Activated CD8-positive, alpha-beta T cell treated with anti-CD3 and anti-CD28 coated beads for 36 hours (primary cell): ENCODE measurements at places on chromosomes 11 and 22. TPM values are rescaled to one million over a fixed set of nuclear protein-coding genes. Genes with fewer than 3 reads are reported as not detected.

Gene BIRC2
- total RNA-seq, result 32.9 TPM

Gene TUT1
- total RNA-seq, result 34.4 TPM

Gene WT1
- total RNA-seq, result not detected

Gene CATSPER1
- total RNA-seq, result not detected

Gene TRIM48
- not detected for total RNA-seq

Gene DNAJB13
- total RNA-seq, result 0.18 TPM

DNA sequence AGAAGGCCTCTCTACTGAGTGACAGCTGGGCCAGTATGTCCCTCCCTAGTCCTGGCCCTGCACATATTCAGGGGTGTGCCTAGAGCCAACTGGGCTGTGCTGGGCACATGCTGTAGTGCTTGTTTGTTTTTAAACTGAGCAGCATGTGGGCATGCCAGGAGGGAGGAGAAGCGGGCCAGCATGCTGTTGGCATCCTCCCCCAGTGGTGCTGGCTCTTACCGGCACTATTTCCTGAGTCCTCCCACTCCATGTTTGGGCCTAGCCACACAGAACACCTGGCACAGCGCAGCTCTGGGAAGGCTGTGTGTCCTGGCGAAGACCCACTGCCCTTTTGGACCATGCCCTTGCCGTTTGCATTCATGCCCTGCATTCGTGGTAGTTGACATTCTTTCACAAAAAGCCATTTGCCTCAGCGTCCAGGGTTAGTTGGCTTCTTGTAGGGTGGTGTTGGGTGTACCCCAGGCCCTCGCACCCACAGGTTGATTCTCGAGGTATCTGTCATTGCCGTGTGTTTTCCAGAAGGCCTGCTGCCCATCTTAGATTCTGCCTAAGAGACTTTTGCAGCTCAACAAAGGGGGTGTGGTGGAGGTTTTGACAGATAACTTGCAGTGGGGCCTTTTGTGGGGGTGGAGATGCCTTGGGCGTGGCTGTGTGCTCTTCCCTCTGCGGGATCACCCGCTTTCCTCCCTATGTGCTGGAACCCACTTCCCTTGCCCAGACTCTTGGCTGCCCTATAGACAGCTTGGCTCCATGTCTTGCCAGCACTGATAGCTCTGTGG lies 13.6 kb downstream of the DGCR8 start:
- DNase-seq, result no peak

- no peak for DNase-seq
Observed at GRCh38 chr22:30176431-30176830, 70.1 kb downstream of the LIF start.

DNA sequence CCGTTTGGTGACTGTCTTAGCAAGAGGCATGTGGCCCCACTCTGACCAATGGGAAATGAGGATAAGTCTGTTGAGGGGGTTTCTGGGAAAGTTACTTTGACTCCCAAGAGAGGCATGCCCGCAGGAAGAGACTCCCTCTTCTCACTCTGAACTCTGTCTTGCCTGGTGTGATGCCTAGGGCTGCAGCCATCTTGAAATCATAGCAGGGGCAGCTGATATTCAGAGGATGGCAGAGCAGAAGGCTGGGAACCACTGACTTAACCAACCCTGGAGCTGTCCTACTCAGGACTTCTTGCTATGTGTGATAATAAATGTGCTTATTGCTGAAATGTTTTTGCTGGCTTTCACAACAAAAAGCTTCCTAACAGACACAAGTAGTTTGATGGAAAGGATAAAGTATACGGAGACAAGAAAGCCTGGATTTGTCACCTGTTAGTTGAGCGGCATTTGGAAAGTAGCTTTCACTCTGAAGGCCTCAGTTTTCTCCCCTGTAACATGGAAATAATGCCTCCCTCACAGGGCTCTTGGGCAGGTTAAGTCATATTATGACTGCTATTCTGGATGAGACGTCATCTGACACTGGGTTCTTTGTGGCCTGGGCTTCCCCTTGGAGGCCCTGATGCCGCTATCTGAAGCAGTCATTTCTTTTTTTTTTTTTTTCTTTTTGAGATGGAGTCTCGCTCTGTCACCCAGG lies 128.5 kb downstream of the CEP164 start:
- peak; percentile 64 for DNase-seq

DNA sequence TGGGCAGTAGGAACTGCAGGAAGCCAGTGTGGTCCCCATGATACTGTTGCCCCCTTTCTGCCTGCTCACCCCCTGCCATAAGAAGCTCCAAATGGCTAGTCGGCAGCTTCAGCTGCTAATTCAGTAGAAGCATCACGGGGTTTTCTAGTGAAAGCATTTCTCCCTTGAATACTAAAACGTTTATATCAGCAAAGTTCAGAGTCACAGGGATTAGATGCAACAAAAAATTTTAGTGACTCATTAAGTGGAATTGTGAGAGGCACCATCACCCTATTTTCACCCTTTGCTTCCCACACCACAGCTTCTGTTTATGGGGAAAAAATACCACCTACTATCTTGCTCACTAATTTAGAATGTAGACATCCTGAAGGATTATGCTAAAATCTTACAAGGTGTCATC lies 25.2 kb downstream of the RAB39A start:
- DNase-seq, result no peak

GRCh38 chr11:72475381-72475780 lies 41.0 kb upstream of the CLPB start:
- no peak for DNase-seq

- no peak for DNase-seq
Observed at GRCh38 chr11:102110761-102111010, 439 bp downstream of the YAP1 start.

- DNase-seq, result no peak
Observed at GRCh38 chr11:13040969-13041561, 31.9 kb downstream of the RASSF10 start.

GRCh38 chr11:61350336-61350735 lies 11.3 kb downstream of the CYB561A3 start:
- no peak for DNase-seq

DNA sequence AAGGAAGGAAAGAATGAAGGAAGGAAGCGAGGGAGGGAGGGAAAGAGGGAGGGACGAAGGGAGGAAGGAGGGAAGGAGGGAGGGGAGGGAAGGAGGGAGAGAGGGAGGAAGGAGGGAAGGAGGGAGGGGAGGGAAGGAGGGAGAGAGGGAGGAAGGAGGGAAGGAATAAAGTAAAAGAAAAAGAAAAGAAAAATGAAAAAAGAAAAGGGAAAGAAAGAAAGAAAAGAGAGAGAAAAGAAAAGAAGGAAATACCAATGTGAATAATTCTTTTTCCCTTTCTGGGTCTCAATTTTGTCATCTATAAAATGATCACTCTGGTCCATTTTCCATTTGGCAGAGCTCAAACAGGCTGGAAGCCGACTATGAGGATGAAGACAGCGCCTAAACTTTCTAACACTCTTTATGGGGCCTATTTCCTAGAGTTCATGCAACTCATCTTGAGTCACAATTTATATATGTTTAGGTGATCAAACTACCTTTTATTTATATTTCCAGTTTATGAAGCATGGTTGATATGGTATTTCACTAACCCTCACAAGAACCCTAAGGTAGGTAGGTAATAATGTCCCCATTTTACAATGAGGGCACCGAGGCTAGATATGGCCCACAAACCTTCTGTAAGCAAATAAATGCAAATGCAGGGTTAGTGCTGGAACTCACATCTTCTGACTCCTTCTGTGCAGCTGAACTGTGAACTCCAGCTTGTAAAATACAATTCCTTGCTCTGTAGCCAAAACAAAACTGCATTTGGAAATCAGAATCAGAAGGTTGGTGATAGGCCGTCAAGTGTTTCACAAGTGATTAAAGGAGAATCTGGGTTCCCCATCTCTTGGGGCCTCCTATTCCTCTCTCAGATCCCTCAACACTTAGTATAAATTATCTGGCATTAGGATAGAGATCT lies 434.3 kb downstream of the ETS1 start:
- no peak for DNase-seq

- no peak for DNase-seq
Observed at GRCh38 chr11:78251083-78251775, 62.5 kb downstream of the USP35 start.

- DNase-seq, result peak; percentile 98
Observed at GRCh38 chr11:65546217-65546958, 11.8 kb downstream of the LTBP3 start.

DNA sequence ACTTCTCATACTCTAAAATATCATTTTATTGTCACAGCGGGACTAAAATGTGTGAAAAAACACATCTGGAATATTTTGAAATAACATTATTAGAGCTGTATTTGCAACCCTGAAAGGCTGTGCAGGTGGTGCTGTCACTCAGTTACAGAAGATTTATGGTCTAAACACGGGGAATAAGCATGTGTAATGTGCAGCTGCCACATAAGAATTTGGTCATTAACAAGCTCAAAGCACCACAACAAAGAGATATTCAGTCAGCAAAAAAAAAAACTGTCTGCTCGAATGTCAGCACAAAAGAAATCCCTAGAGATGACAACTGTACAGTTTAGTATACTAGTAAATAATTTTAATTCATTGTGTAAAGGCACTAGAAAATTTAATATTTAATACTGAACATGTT lies 31.3 kb downstream of the TMEM123 start:
- no peak for DNase-seq

- DNase-seq, result no peak
Observed at GRCh38 chr11:96317985-96318384, 25.0 kb downstream of the MAML2 start.

- no peak for DNase-seq
Observed at GRCh38 chr11:55658031-55658573, 3.9 kb upstream of the OR4C6 start.
